CD4-positive, alpha-beta T cell treated with Interferon alpha-2 for 1 hour (primary cell): ENCODE measurements at places on chromosomes 3 and 15.

DNA sequence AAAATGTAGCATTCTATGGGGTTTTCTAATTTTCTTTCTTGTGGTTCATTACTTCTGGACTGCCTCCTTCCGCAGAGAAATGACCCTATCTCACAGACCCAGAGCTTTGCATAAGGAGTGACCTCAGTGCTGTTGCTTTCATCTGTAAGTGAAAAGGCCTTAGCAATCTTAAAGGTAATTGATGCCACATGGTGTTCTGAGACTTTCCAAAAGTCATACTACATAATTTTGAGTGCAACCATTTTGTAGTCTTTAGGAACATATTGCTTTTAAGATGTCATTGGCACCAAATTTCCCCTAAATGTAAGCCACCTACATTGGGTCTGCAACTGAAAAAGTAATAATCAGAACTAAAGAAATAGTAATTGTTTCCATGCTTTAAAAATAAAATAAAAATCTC is 9.2 kb upstream of the HHLA2 start:
- DNase-seq, result no peak

DNA sequence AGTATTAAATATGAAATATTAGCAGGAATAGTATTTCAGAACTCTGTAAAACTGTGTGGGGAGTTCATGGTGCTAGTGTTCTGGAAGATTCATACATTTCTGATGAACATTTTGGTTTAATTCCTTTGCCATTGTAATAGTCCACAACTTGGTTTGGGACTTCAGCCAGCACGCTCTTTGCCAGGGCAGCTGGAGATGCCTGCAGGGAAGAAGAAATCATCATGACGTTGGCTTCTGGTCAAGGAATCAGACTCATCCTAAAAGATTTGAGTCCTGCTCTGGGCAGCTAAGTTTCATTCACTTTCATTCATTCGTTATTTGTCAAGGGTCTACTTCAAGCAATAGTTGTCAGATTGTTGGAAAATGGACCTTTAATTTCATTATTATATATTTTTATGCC is 32.4 kb upstream of the MRPL3 start:
- DNase-seq, result no peak

- no peak for DNase-seq
Observed at GRCh38 chr3:126424039-126424717, 29.5 kb downstream of the CFAP100 start.

DNA sequence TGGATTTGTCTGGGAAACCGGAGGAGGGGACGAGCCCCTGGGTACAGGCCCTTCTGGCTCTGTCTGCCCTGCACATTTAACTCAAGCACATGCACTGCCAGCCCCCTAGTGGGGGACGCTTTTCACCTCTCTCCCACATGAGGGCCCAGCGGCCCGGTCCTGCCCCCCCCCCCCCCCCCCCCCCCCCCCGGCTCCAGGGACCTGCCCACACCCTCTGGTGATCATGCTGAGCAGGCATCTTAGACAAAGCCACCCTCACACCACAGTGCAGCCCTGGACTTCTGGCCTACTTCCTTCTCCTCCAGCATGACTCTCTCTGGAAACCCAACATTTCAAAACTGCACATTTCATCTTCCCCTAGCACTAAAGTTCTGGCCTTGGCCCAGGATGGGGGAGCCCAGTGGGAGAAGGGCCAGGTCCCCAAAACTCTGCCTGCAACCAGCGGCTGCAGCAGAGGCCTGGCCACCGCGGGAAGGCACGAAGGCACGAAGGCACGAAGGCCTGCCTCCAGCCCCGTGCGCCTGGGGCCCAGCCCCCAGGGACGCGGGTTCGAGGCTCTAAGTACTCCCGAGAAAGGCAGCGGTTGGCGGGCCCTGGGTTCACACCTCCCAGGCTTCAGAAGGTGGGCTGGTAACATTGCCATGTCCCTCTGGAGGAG is 14.1 kb downstream of the KLF15 start:
- DNase-seq, result no peak

DNA sequence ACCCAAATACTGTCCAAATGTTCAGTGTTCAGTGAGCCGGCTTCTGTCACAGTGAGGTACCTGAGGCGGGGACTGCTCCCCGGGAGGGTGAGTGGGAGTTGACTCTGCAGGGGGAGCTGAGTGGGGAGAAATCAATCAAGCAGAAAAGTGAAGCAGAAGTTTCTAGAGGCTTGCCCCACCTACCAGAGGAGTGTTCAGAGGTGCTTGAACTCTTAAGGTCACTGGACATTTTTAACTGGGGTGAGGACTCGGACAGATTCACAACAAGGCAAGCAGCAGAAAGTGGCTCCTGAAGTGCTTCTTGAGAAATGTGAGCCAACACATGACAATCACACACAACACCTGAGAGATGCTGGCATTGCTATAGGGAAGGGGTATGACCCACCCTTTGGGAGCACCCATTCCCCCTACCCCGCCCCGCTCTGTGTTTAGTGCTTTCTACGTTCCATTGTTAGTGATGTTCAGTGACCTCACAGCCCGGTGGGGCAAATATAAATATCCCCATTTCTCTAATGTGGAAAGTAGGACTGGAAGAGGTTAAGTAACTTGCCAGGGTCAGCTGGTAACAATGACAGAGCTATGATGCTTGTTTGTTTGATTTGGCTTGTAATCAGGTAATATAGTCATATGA is 48.6 kb upstream of the AKAP13 start:
- DNase-seq, result no peak

GRCh38 chr15:100438570-100438969 is 90.2 kb downstream of the CERS3 start:
- DNase-seq, result peak; percentile 3

GRCh38 chr3:197372047-197372661 is 73.7 kb upstream of the DLG1 start:
- DNase-seq, result no peak

- no peak for DNase-seq
Observed at GRCh38 chr3:178907081-178907480, 164.5 kb downstream of the ZMAT3 start.

GRCh38 chr3:136559896-136560295 is 192.3 kb downstream of the STAG1 start:
- DNase-seq, result no peak

GRCh38 chr15:88512078-88512477 is 34.4 kb downstream of the DET1 start:
- DNase-seq, result no peak

GRCh38 chr3:148513096-148513543 is 184.6 kb upstream of the AGTR1 start:
- no peak for DNase-seq

- no peak for DNase-seq
Observed at GRCh38 chr15:53251996-53252395, 461.9 kb upstream of the ONECUT1 start.

DNA sequence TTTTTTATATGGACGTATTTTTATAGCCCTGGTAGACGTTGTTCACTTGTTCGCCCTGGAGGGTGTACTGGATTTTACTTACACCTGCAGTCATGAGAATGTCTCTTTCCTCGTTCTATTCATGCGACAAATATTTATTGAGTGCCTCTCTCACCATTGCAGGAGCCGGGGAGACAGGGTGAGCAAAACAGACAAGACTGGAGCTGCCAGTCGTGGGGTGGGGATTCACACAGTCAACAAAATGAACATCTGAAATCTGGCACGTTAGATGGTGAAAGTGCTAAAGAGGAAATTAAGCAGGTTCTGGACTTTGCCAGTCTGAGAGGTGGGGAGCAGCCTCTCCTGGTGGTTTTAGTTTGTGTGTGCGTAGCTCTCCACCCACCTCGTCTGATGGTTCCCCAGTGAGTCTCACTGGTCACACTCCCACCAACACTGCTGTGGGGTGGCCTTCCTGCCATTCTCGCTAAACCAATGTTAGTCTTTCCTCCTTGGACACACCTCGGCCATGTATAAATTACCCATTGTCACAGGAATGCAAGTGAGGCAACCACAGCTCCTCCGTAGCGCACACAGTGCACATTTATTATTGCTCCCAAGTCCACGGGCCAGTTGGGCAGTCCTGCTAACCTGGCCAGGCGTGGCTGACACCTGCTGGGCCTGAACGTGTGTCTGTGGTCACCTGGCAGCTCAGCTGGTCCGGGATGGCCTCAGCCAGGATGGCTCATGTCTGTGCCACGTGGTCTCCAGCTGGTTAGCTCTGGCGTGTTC is 31.5 kb downstream of the FBLN2 start:
- DNase-seq, result no peak

- DNase-seq, result no peak
Observed at GRCh38 chr3:113776564-113776963, 29.7 kb downstream of the ATP6V1A start.

GRCh38 chr3:194282436-194283122 is 68.5 kb downstream of the CPN2 start:
- DNase-seq, result no peak

DNA sequence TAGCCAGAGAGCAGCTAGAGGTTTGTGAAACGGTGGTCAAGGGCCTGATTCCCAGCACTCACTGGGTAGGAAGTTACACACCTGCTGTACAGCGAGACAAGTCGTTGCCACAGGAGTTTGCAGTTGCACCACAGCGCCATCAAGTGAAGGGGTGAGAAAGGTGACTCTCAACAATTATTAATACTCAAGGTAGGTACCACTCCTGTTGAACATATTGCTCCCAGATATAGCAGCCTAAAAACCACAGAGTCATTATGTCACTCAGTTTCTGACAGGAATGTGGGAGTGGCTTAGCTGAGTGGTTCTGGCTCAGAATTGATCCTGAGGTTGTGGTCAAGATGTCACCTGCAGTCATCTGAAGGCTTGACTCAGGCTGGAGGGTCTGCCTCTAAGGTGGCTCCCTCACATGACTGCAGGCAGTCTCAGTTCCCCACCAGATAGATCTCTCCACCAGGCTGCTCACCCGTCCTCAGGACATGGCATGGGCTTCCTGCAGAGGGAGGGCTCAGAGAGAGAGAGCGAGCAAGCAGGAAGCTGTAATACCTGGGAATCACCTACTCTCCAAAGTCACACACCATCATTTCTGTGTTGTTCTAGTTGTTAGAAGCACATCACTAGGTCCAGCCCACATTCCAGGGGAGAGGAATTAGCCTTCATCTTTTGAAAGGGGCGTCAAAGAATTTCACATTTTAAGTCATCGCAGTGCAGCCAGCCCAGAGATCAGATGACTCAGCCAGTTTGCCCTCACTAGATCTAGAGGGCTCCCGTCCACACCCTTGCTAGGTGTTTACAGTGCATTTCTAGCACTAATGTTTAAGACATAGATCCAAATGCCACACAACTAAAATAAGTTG is 17.0 kb upstream of the ANO10 start:
- peak; percentile 12 for DNase-seq

GRCh38 chr3:184874709-184875644 is 63.0 kb downstream of the VPS8 start:
- DNase-seq, result no peak

GRCh38 chr3:145628211-145628610 is 532.8 kb downstream of the PLOD2 start:
- DNase-seq, result no peak

DNA sequence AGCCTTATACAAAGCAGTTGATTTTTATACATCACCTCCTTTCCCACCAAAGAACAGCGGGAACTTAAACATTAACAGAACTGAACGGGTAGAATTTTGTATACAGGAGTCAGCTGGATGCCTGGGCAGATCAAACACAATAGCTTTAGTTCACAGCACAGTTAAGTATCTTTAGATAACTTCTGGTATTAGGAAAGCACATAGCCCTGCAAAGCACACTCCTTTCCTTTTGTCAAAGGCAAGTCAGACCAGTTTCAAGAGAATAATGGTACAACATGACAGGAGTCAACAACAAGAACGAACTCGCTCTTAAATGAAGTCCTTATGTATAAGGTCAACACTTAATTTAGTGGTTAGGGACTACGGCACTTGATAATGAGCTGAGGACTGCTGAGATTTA is 26.3 kb downstream of the ABCC5 start:
- no peak for DNase-seq

DNA sequence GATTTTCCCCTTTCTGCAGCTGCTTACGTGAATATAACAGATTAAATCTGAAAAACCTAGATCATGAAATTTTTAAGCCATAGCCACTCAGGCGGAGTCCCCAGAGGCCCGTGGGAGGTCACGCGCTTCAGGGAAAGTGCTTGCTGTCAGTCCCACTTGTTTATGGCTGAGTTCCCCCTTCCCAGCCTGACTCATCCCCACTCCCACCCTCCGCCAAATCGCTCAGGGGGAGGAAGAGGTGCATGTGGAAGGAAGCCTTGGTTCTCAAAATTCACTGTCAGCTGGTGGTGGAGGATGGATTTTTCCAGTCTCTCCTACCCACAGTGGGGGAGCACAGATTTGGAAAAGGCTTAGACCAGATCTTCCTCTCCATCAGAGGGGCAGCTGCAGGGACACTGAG is 67.4 kb downstream of the CORO2B start:
- DNase-seq, result no peak

DNA sequence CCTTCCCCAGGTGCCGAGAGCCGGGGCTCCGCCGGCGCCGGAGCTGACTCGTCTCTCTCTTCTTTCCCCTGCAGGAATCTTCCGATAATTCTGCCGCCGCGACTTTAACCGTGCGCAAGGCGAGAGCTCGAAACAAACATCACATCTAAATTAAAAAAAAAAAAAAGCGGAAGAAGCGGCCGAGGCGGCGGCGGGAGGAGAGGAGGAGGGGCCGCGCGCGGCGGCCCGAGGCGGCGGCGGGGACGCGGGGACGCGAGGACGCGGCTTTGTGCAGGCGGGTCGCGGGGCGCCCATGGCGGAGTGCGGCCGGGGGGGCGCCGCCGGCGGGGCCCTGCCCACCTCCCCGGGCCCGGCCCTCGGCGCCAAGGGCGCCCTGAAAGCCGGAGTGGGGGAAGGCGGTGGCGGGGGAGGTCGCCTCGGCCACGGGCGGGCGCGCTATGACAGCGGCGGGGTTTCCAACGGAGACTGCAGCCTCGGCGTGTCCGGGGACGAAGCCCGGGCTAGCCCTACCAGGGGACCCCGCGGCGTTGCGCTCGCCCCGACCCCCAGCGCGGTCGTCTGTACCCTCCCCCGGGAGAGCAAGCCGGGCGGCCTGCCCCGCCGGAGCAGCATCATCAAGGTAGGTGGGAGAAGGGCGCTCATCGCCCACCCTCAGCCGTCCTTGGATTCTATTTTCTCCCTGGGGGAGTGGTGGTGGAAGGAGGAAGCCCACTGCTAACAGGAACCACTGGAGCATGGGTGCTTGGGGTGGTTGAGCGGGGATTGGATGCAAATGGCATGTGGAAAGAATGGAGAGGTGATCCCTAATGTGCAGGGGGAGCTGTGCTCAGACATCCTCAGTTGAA is at the start of gene PLCL2:
Gene PLCL2 (plus strand): TSS at position 208 of the 845 bp plus-strand sequence. CDS start 85 bp downstream, at position 293.
- DNase-seq, result peak; percentile 81

- no peak for DNase-seq
Observed at GRCh38 chr3:56825567-56826438, 24.1 kb upstream of the ARHGEF3 start.

DNA sequence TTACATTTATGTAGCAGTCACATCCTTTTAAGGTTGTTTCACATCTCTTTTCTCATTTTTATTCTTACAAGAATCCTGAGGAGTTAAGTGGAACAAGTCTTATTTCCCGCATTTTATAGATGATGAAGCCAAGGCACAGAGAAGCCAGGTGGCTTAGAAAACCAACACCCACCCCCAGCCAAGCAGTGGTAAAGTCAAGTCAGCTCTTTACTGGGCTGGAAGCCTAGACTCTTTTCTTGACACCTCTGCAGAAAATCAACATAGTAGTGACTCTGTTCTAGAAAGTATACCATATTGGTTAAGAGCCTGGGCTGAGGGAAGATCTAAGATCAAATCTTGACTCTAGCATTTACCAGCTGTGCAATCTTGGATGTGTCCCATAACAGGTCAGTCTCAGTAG is 195.7 kb downstream of the KCNAB1 start:
- DNase-seq, result no peak
